ENCODE measurements at places on chromosomes 3 and 15.

DNA sequence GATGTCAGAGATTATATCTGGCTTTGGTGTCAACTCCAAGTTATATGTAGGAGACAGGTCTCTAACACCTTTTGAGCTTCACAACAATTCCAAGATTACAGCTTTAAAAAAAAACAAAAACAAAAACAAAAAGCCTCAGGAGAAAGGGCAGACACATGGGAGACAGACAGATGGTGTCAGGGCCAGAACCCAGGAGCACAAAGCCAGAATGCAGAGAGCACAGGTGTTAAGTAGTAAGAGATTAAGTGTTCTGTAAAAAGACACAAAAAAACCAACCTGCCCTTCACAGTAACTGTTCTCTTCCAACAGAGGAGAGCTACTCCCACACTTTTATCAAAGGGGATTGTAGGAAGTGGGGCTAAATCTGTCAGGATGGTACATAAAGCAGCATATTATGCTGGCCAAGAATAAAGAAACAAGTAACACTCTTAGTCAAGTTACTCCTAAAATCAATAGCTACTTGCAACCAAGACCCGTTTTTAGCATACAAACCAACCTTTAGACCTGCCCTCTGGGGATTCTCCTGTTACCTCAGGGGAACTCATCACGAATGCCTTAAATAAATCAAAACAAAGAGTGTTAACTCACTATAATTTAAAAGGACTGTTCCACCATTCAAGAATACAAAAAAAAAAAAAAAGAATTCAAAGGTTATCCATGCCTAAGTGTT is 5.9 kb downstream of the CPEB1 start:
- no peak for DNase-seq

- no peak for DNase-seq
These were observed 87.2 kb upstream of the NSMCE3 start for GRCh38 chr15:29356786-29357185.

DNA sequence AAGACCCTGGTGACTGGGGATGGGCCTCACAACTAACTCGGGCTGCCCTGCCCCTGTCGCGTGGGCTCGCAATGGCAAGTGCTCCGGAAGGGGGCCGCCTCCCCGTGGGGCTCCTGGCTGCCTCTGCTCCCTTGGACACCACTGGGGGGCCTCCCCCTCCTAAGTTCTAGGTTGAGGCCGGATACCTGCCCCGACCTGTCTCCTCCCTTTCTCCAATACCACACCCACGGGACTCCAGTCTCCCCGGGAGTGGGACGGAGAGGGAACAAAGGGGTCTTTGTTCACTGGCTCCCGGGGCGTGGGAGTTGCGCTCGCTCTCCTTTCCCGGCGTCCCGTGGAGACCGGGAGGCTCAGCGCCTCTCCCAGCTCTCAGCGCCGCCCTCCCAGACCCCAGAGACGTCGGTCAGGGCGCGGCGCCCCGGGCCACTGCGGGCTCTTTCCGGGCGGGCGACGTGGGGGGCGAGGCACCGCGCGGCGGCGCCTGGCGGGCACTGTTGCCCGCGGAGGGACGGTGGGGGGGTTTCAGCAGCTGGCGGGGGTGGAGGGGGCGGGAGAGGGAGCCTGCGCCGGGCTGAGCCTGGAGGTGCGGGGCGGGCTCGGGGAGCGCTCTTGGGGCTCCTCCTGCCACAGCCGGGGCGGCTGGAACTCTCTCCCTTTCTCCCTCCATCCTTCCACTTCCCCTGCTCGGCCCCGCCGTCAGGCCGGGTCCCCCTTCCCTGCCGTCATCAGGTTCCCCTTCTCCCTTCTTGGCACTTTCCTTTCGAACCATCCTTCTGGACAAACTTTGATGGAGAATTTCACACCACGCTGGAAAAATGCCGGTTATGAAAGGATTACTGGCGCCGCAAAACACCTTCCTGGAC is at the start of gene KCNH8:
TSS of gene KCNH8 (plus strand) at position 606 of the 863 bp plus-strand sequence. CDS start at position 816, 210 bp downstream.
- DNase-seq: peak; percentile 14

GRCh38 chr3:3817865-3818264 is 18.6 kb downstream of the LRRN1 start:
- no peak for DNase-seq

- no peak for DNase-seq
These were observed 57.3 kb upstream of the OSTN start for GRCh38 chr3:191141728-191142127.

- DNase-seq: no peak
These were observed 311.4 kb downstream of the UNC13C start for GRCh38 chr15:54289590-54290136.

DNA sequence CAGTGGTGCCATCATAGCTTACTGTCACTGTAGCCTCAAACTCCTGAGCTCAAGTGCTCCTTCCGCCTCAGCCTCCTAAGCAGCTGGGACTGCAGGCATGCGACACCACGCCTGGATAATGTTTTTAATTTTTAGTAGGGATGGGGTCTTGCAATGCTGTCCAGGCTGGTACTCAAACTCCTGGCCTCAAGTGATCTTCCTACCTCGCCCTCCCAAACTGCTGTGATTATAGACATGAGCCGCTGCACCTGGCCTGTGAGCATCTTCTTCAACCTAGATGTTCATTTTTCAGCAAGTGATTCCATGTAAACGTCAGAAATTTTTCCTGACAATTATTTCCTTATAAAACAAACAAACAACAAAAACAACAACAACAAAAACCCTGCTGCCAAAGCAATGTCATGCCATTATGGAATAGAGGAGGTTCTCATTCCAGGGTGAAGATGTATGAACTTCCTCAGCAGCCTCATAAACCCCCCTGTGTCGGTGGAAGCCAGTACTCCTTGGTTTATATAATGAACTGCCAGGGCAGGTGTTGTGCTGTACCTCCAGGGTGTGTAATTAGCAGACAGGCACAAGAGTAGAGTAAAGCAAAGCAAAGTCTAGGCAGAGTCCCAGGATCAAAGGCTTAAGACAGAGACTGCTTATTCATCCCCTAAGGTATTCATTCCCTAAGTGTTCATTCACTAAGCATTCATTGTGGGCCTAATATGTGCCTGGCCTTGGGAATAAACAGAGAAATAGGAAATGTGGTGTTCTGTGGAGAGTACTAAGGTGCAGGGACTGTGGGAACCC is 44.6 kb downstream of the NR2C2 start:
- no peak for DNase-seq

- DNase-seq: no peak
These were observed 6.2 kb upstream of the RBMS3 start for GRCh38 chr3:29274667-29275066.

DNA sequence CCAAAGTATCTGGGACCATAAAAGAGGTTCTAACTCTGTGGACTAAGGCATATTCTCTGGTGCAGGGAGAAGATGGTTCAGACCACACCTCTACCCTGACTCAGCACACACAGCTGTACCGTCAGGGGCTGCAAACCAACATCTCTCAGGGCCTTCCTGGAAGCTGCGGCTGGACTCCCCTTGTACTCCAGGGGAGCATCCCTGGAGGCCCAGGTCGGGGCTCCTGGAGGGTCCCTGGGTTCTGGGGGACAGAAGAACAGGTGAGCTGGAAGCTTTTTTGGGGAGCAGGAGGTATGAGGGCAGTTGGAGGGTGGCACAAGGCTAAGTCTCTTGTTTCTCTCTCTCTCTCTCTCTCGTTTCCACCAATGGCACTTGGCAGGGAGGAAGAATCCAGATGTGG is 60.5 kb downstream of the LINGO1 start:
- DNase-seq: no peak

DNA sequence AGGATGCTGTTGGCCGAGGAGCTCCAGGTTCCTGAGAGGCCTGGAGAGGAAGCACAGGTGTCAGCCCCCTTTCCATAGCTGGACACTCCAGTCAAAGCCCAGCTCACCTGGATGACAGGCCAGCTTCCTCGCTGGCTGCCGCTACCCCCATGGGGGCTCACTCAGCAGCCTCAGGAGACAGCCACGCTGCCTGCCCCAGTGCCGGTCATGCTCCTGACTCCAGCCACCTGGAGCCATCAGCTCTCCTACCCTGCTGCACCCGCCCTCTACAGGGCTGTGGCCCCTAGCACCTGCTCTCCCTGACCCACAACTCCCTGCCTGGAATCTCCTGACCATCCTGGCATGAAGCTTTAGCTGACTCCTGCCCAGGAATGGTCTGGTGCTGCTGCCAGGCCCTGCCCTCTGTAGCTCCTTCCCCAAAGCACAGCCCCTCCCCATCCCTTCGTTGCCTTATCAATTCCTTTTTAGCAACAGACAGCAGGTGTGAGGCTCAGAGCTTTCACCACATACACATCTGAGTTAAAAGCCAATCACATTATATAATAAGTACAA is 94.2 kb downstream of the NUP210 start:
- DNase-seq: no peak

DNA sequence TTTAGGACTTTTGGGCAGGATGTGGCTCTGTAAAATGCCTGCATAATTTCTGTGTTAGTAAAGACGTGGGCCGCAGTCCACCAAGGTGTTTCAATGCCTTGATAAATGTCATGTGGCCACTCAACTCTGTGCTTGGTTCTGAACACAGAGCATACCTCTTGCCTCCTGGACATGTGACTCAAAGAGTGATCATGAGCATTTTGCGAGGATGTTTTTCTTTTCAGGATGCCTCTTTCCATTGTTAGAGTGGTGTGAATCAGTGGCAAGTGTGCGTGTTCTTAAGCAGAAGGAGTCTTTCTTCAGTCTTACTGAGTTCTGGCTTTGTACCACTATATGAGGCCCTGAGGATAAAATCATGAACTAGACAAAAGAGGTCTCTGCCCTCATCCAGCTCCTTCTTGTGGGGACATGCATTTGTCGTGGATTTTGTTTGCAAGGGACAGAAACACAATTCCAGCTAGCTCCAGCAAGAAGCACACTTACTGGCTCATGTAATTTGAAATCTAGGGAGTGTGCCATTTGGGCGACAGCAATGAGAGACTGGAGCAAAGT is 363.4 kb downstream of the LRTM1 start:
- no peak for DNase-seq

DNA sequence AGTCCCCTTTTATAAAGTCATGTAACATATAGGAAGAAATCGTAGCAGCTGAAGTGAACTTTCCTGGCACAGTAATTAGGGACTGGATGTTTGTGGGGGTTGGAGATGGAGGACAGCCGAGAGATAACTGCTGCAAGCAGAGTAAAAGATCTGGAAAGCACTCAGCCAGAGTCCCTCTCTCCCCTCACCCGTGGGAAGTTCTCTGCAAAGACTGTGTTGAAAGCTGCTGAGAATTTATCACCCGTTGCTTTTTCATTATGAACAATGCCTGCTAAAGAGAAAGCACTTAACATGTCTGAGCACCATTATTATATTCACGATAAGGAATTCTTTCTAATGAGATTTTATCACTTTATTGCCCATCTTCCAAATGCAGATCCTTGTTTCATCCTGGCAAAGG is 248.8 kb downstream of the SHOX2 start:
- DNase-seq: no peak

DNA sequence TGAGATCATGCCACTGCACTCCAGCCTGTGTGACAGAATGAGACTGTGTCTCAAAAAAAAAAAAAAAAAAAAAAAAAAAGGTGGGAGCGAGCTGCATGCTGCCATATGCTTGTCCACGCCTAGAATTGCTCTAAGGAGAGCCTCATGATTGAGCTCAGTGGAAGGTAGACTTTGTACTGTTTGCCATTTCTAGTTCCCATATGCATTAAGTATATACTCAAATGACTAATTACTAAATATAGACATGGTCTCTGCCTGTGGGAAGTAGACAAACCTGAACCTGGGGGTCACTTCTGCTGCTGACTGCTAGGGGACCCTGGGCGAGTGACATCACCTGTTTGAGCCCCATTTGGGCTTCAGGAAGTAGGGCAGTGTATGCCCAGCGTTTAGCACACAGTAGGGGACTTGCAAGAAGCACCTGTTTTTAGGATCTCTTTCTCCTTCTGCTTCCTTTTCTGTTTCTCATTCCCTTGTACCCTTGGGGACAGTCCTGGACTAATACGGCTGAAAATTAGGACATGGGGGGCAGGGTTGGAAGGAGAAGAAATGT is 27.2 kb downstream of the PRKCD start:
- DNase-seq: no peak

DNA sequence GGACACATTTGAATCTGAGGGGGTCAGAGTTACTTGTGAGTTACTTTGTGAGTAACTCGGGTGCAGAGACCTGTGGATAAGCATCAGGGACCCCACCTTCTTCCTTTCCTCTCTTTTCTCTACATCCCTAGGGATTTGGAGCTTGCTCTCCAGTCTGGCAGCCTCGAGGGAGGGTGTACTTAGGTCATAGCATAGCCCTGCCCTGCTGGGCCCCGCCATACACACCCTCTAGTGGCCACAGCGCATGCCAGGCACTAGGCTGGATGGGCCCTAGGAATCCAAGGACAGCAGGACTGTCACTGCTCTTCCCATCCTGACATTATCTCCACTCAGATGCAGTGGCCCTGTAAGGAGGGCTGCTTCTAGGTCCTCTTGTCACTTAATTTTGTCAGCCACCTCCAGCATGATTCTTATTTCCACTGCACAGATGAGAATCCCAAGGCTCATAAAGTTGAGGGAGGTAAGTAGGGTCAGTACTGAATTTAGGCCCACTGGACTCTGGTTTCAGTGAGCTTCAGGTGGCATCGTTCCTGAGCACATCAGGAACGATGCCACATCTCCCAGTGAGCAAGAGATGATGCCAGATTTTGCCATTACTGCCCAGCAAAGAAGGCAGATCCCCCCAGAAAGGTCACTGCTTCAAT is 3.6 kb upstream of the SMAD6 start:
- peak; percentile 53 for DNase-seq

DNA sequence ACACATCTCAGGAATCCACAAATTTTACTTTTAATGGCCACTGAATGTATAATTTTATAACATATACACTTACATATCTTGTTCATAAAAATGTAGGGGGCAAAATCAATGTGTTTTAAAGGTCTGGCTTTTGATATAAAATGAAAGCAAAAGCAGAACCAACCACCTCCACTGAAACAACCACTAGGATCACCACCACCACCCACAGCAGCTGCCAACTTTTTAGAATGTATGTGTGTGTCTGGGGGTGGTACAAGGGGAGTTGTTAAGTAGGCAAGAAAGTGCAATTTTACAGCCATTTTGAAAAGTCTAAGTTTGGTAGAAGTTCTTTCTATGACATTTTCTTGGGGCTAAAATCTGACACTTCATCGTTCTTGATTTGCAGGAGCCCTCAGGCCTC is 44.0 kb downstream of the OTOL1 start:
- no peak for DNase-seq

DNA sequence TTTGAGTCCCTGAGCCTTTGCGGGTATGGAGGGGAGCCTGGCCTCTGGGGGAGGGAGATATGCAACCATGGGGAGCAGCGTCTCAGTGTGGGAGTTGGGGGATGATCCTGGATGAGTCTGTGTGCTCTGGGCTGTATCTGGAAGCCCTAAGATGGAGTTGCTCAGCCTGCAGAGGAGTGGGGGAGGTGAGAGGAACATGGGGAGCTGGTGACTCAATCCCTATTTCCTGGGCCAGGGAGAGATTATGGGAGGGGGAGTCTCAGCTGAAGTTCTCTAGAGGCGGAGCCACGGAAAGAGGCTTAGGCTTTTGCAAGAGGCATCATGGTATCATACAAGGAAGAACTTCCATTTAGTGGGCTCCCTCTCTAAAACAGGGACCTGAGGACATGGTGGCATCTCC is 59.5 kb upstream of the TMEM115 start:
- peak; percentile 20 for DNase-seq

- DNase-seq: no peak
These were observed 38.8 kb downstream of the TBC1D2B start for GRCh38 chr15:78038585-78039247.

- no peak for DNase-seq
These were observed 36.0 kb upstream of the ZNF445 start for GRCh38 chr3:44513513-44513912.

GRCh38 chr3:33219175-33219487 is 521 bp upstream of the SUSD5 start:
- no peak for DNase-seq

GRCh38 chr15:70093070-70093469 is 4.6 kb downstream of the TLE3 start:
- DNase-seq: no peak

Measured in uterus (tissue), 4 donors.